ENCODE measurements at places on chromosomes 4 and X.

DNA sequence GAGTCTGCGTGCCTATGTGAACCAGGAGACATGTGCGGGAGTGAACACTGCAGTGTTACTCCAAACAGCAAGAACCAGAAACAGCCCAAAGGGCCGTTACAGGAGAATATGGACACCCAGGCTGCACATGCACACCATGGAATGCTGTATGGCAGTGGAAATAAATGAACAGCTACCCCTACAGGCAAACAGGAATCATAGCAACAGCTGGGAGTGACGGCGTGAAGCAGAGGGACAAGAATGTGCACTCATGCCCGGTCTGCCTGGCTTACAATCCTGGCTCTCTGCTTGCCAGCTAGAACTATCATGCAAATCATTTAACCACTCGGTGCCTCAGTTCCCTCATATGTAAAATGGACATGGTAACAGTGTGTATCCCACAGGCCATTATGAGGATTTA, 16.6 kb downstream of the GPKOW start:
- peaks cover 4% of the 10 kb centered on the region for H3K36me3 ChIP-seq
- no peaks in the 10 kb centered on the region for H3K27me3 ChIP-seq
- no peaks in the 10 kb centered on the region for H3K4me1 ChIP-seq
- no peak for DNase-seq
- no peak overlapping the region for H3K4me3 ChIP-seq
- H3K27ac ChIP-seq: no peak overlapping the region

- H3K36me3 ChIP-seq: no peaks in the 10 kb centered on the region
- H3K27ac ChIP-seq: no peak overlapping the region
- DNase-seq: no peak
- H3K27me3 ChIP-seq: peaks cover 2% of the 10 kb centered on the region
- no peak overlapping the region for H3K4me3 ChIP-seq
Measured at GRCh38 chrX:43140582-43140981, 362.6 kb upstream of the PPP1R2C start.

DNA sequence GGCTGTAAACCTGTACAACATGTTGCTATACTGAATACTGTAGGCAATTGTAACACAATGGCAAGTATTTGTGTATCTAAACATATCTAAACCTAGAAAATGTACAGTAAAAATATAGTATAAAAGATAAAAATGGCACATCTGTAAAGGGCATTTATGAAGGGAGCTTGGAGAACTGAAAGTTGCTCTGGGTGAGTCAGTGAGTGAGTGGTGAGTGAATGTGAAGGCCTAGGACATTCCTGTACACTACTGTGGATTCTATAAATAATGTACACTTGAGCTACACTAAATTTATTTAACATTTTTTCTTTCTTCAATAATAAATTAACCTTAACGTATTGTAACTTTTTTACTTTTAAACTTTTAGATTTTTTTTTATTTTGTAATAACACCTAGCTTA, 5.0 kb upstream of the SHROOM4 start:
- H3K36me3 ChIP-seq: no peaks in the 10 kb centered on the region
- H3K4me3 ChIP-seq: no peak overlapping the region
- H3K4me1 ChIP-seq: no peaks in the 10 kb centered on the region
- no peak overlapping the region for H3K27ac ChIP-seq
- DNase-seq: no peak

DNA sequence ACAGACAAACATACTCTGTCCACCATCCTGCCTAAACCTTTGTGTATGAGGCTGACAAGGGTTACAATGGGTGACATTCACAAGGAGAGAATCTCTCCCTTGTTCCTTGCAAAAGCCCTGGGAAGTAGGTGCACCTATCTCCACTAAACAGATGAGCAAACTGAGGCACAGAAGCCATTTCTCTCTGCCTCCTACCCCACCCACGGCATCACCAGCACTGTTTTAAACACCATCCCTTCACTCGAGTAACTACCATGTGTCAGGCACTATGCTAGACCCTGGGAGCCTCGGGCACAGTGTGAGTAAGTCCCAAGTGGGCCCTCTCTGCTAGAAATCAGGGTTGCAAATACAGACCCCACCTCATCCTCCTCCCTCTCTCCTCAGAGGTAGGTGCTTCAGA, 899 bp downstream of the LYAR start:
- H3K27me3 ChIP-seq: no peaks in the 10 kb centered on the region
- DNase-seq: no peak
- peak overlapping the region; percentile 92 for H3K4me3 ChIP-seq
- H3K27ac ChIP-seq: peak overlapping the region; percentile 84
- H3K4me1 ChIP-seq: peaks cover 70% of the 10 kb centered on the region

DNA sequence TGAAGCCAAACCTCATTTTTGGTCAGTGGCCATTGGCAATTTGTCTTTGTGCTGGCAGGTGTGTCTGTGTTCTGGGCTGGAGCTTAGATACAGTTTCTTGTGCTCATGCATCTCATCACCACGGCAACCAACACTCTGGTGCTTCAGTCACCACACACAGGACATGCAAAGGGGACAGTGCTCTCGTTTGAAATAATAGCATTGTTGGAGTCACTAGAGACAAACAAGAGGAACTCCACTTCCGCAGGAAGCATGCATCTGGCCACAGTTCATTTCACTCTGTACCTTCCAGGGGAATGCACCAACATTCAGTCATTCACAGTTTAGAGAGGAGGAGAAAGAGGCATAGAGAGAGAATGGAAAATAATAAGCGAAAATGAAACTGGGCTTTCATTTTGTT, 267.4 kb downstream of the ANK2 start:
- H3K27me3 ChIP-seq: no peaks in the 10 kb centered on the region
- no peak overlapping the region for H3K4me3 ChIP-seq
- H3K36me3 ChIP-seq: no peaks in the 10 kb centered on the region
- DNase-seq: no peak

Measured in gastrocnemius medialis (tissue), 4 donors.